LNCaP clone FGC (cell line): ENCODE measurements at places on chromosomes 7 and 10.
A peak's percentile ranks its signal among the peaks of the same experiment; 100 is the strongest.

DNA sequence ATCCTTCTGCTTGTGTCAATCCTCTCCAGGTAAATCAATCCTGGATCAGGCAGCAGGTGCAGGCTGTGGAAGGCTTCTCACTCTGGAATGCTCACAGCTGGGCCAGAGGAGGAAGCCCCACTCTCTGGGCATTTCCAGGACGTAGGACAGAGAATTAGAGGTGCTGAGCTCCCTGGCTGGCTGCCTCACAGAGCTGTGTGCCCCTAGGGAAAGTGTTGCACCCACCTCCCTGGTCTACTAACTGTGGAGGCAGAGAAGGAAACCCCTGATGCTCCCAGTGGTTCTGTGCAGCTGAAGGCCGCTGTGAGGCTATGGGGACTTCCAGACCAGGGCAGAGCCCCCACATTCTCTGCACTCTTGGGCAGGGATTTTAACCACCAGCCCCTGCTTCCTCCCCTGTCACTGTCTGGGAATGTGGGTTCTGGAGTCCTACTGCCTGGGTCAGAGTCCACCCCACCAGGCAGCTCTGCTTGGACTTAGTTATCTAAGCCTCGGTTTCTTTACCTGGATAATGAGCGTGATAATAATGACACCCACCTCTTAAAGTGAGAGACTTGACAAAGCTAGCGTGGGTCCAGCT is 73.5 kb upstream of the EEPD1 start:
- no peak for DNase-seq

DNA sequence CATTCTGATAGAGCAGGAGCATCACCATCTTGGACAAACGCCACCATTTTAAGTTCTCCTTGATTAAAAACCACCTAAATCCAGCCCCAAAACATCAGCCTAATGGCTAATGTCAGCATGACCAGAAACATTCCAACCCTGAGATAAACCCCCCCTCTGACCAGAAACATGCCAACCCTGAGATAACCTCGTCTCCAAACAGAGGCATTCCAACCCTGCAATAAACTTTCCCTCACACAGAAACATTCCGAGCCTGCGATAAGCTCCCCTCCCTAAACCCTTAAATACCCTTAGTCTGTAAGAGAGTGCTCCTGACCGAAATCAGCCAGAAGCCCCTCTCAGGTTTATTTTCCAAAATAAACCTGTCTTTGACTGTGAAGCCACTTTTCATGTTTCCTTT is 76.5 kb downstream of the ADARB2 start:
- no peak for DNase-seq

DNA sequence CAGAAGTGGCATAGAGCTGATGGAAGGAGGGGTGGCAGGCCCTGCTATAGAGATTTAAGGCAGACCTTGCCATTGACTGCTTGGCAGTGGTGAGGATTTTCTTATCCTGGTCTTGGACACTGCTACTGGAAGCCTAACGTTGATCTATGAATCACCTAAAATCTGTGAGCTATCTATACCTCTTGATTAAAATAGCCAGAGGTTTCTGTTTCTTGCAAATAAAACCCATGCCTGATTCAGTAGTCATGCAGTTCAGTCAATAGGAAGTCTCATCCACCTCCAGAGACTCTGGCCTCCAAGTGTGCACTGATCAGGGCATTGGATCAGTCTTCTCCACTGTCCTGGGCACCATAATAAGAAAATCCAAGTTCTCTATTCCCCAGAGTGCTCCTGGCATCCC is 286.5 kb downstream of the PTEN start:
- no peak for DNase-seq

DNA sequence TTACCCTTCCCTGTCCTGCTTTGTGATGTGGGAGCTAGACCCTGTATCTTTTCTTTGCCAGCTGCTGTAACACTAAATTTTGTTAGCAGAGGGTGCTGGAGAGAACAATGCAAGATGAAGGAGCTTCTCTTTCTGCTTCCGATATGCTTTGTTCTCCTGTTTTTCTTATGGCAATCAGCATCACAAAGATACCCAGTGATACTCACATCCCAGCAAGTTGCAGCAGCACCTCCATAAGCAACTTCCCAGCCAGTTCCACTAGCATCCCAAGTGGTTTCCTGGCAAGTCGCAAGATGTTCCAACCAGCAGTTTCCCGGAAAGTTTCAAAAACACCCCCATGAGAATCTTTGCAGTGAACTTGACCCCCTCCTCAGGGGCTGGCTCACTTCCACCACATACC is 148.6 kb downstream of the IMMP2L start:
- DNase-seq, result no peak

DNA sequence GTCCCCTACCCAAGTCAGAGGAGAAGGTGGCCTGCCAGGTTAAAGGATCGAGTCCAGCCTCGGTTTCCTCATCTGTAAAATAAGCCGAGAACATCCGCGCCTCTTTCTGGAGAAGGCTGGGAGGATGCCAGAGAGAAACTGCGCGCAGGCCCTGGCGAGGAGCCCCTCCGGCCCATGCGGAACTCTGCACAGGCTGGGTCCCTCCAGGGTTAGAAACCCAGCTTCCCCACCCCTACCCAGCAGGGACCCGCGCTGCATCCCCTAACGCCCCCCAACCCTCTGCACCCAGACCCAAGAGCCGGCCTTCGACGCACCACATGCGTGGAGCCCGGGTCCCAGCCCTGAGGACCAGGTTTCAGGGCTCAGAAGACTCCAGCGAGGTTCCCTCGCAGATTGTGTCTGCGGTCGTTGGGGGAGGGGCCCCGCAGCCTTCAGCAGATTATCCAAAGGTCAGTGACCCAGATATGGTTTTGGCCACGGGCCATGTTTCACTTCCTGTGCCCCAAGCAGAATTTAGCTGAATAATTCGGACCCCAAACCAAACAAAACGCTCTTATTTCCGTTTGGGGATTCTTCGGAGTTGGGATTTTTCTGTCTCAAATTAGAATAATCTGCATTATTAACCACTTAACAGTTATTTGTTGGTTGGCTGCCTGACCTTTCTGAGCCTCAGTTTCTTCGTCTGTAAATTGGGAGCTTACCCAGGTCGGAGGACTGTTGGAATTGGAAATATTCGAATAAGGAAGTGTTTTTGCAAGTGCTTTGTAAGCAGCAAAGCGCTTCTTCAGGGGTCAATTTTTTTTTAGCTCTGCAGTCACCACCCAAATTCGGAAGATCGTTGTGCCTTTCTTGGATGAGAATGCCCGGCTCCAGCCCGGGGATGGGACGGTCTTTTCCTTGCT is 167.7 kb downstream of the UBE2H start:
- DNase-seq, result no peak

GRCh38 chr7:110830778-110831177 is 260.1 kb upstream of the LRRN3 start:
- DNase-seq, result no peak

GRCh38 chr7:92750946-92751345 is 85.4 kb downstream of the CDK6 start:
- DNase-seq, result no peak

DNA sequence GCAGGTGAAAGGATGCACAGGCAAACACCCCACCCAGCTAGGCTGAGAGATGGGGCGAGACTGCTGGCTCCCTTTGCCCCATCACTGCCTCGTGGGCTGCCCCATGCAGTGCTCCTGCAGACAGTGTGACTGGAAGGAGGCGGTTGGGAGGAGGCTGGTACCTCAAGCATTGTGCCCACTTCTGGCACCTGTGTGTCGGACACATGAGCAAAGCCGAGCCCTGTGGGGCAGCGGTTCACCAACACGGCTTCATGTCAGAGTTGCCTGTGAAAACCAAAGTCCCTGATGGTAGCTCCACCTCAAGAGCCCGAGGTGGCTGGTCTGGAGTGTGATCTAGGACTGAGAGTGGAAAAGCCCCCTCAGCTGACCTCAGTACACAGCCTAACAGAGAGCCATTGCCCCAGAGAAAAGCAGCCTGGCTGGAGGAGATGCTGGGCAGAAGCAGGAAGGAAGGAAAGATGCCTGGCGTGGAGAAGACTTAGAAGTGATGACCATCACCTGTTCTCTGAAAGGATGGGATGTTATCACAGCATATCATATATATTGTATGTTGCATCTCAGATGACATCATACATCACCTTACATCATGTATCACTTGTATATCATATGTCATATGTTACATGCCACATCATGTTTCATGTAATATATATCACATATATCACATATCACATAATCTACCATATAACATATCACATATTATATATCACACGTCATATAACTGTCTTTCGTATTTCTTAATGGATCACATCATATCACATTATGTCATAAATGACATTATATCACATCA is 75.6 kb downstream of the ADCY1 start:
- DNase-seq, result no peak

GRCh38 chr10:12507165-12507850 is 158.0 kb downstream of the CAMK1D start:
- DNase-seq, result no peak

DNA sequence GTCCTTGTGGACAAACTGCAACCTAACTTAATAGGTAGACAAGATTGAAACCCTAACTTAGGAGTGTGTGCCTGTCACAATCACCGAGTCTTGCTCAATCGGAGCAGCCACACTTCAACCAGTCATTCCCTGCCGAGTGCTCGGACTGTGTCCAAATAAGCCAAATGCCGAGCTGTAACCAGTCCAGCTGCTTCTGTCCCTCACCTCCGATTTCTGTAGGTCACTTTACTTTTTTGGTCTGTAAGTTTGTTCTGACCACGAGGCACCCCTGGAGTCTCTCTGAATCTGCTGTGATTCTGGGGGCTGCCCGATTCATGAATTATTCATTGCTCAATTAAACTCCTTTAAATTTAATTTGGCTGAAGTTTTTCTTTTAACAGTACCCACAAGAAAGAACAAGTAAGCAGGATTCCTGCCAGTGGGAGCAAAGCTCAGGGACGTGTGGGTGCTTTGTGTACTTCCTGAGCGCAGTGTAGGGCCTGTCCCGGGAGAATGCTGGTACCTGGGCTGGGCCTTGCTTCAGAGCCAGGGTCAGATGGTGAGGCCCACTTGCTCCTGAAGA is 140.1 kb downstream of the ACTR3B start:
- DNase-seq, result peak; percentile 58

DNA sequence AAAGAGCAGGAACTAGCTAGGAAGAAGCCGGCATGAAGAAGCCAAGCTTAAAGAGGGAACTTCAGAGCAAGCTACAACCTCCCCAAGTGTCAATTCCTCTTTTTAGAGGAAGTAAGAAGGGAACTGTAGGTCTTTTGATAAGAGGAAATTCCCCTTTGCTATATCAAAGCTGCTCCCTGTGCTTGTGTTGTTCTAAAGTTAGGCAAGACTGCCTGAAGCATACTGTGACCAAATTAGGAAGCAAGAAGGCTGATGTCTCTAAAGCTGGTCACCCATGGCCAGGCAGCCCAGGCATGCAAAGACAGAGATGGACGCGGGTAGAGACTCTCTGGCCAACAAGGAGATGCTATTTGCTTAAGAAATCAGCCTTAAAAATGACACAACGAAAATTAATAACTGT is 87.9 kb downstream of the RNF216 start:
- no peak for DNase-seq

- no peak for DNase-seq
Measured at GRCh38 chr7:46606761-46607160, 685.7 kb upstream of the IGFBP3 start.

GRCh38 chr7:120860156-120860555 is 2.2 kb upstream of the TSPAN12 start:
- no peak for DNase-seq

DNA sequence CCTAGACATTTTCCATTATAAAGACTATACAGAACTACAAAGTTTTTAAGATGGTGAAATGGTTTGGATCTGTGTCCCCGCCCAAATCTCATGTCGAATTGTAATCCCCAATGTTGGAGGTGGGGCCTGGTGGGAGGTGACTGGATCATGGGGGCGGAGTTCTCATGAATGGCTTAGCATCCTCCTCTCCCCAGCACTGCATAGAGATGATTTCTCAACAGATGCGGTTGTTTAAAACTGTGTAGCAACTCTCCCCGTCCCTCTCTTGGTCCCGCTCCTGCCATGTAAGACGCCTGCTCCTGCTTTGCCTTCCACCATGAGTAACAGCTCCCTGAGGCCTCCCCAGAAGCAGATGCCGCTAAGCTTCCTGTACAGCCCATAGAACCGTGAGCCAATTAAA is 1.6 kb downstream of the FAM133B start:
- no peak for DNase-seq

DNA sequence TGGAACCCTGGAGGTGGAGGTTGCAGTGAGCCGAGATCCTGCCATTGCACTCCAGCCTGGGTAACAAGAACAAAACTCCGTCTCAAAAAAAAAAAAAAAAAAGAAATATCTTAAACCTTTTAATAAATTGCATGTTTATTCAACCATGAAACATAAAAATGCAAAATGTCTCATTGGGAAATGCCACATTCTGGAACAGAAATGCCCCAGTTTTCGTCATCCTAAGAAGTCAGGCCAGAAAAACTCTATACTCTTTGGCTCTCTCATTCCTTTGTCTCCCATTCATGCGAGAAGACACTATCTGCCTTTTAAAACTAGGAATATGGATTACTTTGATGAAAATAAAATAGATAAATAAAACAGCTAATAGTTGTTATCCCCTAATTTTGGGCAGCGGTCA is 21.5 kb upstream of the ABLIM1 start:
- DNase-seq, result no peak

- no peak for DNase-seq
Measured at GRCh38 chr10:132364594-132364970, 32.4 kb upstream of the PWWP2B start.

DNA sequence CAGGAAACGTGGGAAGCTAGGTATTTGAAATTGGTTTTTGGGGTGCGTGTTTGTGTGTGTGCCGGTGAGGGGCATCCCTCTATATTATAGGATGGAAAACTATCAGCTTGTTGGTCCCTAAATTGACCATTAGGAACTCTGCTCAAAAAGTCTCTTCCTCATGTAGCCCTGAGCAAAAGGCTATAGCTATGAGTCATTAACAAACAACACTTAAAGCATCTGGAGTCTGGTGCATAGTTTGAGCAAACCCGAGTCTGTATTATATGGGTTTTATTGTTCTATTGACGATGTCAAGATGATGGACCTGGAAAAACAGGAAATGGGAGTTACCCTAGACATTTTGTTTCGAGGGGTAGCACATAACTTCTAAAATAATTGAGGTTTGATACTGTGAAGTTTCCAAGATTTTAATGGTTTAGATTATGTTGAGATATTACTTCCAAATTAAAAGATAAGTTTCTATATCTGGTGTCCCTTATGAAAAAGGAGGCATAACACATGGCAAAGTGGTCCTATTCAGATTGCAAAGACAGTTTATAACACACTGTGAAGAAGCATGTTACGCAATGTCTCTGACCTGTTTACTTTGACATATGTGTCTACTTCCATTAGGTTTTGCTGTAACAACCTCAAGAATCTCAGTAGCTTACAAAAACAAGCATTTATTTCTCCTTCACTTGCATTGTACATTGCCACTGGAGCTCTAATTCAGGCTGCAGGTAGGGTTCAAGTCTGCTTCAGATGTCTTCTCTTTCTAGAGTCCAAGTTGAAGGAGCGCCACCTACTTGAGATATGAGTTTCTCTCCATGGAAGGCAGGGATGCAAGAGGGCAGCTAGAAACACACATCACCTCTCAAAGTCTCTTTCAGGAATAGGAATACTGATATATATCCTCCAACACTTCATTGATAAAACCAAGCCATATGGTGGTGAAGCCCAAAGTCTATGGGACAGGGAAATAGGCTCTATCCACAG is 357.7 kb downstream of the PHF14 start:
- DNase-seq, result no peak
